Activated T-cell treated with anti-CD3 and anti-CD28 coated beads for 4 hours (primary cell): ENCODE measurements at places on chromosomes 2 and 18.
A peak's percentile ranks its signal among the peaks of the same experiment; 100 is the strongest.

- no peak for DNase-seq
Observed at GRCh38 chr2:158046121-158046880, 55.4 kb upstream of the UPP2 start.

DNA sequence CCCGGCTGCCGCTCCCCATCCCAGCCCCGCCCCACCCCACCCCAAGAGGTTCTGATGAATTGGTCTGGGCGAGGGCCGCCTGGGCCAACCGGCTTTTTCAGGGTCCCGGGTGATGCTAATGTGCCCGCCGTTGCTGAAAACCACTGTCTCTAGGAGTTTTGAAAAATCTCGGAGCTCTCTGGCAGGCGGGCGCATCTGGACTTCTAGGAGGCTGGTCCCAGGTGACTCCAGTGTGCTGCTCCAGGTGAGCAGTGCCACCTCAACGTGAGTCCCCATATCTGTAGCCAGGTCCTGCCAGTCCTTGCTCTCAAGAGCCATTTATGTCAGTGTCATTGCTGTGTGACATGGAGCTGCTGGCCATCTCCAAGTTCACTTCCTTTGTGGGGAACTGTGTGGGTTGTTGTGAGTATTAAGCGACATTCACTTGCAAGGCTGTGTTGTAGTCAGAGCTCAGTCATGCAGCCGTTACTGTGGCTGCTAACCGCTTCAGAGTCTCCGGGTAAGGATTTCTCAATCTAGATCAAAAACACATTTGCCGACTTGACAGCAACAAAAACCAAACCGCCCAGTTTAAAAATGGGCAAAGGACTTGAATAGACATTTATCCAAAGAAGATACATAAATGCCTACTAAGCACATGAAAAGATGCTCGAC is at the start of gene RFX8:
Gene RFX8, minus strand, starts transcription at position 382 of the 654 bp plus-strand sequence. CDS start 8,264 bp downstream, outside the sequence.
- peak; percentile 31 for DNase-seq

- DNase-seq, result no peak
Observed at GRCh38 chr2:229044581-229044980, 226.5 kb downstream of the PID1 start.

DNA sequence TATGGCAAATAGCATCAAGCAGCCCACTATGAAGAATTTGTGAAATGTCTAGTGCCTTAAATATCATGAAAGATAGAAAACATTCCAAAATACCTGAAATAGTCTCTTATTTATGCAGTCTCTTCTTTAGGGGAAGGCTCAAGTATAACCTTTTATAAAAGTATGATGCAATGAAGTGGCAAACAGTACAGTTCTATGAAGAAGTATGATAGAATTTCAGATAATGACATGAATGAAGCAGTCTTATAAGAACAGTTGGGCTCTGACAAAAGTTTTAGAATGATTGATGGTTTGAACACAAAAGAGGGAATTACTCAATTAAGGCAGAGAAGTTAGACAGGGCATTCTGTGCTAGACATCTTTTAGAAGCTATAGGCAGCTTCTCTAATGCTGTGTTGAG is 1791.8 kb upstream of the PIK3C3 start:
- DNase-seq, result no peak

DNA sequence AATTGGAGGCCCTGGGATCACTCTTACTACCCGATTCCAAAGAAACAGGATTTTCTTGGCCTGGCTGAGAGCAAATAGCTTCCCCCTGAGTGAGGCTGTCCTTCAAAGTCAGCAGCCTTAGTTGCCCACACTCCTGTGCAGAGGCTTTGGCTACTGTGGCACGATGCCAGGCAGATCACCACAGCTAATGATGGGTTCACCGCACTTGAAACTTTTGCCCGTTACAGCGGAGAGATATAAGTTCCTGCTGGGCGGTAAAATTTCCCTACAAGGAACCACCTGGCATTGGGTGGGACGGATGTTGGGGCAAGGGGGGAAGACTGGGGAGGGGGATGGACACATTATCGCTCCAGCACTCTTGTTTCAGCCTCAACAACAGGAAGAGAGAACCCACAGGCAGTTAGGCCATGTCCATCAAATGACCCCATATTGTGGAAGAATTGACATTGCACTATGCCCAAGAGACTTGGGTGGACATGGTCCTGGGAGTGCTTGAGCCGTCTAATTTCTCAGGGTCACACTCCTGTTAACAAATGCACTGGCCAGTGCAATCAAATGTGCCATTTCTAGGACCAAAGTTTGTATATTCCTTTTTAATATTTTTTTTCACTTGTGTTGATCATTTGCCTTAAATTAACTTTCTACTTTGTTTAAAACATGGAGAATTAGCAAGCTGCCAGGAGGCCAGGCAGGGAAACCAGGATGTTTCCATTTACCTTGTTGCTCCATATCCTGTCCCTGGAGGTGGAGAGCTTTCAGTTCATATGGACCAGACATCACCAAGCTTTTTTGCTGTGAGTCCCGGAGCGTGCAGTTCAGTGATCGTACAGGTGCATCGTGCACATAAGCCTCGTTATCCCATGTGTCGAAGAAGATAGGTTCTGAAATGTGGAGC is 4.4 kb downstream of the IL1B start:
- DNase-seq, result no peak

DNA sequence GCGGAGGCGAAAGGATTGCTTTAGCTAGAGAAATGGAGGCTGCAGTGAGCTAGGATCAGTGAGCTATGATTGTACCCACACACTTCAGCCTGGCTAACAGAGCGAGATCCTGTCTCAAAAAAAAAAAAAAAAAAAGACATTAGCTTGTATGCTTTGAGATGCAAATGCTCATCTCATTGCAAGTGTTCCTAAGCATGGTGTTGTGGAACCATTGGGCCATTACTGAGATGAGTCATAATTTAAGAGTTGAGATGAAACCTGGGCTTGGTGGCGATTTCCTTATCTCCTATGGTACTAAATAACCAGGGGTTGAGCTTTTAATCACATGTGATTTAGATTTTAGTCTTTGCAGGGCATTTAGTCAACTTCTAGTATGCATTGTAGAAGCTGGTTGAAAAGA is 2.2 kb downstream of the PLEKHA3 start:
- no peak for DNase-seq

DNA sequence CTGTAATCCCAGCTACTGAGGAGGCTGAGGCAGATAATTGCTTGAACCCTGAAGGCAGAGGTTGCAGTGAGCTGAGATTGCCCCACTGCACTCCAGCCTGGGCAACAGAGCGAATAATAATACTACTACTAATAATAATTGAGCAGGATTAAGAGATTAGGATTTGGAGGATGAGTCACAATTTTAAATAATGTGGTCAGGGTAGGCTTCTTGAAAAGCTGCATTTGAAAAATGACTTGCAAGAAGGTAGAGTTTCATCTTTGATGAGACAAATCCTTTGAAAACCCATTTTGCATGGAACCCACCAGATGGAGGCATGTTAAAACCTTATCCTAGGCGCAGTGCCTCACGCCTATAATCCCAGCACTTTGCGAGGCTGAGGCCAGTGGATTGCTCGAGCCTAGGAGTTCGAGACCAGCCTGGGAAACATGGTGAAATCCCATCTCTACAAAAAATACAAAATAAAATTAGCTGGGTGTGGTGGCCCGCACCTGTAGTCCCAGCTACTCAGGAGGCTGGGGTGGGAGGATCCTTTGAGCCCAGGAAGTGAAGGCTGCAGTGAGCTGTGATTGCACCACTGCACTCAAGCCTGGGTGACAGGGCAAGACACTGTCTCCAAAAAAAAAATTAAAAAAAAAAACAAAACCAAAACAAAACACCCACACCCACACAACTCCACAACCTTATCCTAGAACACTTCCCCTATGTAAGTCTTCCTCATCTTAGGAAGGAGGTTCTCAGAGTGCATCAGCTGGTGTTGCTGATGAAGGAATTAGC is 3.3 kb upstream of the ATP8B1 start:
- no peak for DNase-seq

DNA sequence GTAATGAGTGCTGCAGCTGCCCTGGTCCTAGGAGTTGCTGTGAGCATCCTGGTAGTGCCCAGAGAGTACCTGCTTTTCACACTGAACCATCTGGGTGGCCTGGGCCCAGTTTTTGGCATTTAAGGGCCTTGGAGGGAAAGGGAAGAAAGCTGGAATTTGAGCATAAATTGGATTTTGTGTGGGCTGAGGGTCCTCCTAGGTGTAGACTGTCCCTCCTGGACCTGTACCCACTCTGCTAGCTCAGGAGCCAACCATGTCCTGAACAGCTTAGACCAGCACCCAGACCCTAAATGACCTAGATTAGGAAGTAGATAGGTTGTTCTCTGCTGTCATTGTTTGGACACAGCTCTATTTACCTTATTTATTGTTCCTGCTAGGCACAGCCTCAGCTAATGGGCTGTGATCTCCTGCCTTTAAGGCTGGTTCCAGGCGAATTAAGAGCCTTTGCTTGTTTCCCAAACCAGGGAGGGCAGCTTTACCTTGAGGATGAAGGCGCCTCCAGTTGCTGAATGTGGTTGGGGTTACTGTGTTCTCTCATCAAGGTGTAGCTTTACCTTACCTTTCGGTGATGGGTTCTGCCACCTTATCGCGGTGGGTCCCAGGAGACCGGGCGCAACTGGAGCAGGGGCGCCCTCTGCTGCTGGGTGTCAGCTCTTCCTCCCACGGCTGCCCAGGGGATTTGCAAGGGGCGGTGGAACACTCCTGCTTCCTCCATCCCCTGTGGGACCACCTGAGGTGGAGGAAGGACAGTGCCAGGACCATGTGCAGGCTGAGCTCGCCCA is 34.4 kb downstream of the ITGA6 start:
- peak; percentile 76 for DNase-seq

DNA sequence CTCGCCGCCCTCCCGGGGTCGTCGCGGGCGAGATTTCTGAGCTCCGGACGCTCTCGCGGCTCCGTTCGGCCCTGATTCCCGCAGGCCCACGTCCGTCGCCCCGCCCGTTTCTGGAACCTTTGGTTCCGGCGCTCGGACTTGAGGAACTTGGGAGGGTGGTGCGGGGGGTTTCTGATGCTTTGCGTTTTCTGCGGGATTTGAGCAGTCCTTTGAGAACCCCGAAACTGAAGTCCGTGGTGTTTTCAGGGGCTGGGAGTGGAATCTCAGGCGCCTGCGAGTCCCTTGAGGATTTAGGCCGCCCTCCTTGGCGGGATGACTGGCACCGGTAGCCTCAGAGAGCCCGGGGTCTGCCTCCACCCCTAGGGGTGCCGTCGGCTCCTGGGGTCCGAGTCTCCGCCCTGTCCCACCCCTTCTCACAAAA is 336 bp downstream of the THNSL2 start:
- DNase-seq, result no peak

- DNase-seq, result no peak
Observed at GRCh38 chr18:23502516-23503037, 734 bp upstream of the RMC1 start.

DNA sequence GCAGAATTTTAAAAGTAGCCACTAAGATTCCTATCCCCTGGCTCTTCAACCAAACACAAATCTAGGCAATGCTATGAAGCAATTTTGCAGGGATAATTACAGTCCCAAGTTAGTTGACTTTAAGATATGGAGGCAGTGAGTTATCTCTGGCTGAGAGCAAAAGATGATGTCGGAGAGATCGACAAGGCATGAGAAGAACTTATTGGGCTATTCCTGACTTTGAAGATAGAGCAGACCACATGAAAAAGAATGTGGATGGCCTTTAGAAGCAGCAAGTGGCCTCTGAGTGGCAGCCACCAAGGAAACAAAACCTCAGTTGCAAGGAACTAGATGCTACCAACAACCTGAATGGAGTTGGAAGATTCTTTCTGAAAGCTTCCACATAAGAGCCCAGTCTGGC is 58.2 kb upstream of the PPM1B start:
- DNase-seq, result no peak

DNA sequence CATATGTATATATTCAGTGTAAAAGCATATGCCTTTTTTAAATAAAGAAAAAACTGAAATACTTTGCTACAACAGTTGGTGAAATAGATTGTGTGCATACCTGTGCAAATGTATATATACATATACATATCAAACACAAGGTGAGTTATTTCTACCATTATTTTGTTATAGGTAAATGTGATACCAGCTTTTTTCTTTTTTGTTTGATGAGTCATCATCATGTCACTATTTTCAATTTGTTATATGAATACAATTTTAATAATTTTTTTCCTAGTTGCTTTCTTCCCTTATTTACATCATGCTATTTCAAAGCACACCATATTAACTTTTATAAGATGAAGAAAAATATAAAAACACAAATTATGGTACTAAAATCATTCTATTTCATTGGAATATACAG is 87.0 kb upstream of the STK17B start:
- no peak for DNase-seq

GRCh38 chr2:207126724-207127308 is 38.9 kb downstream of the KLF7 start:
- no peak for DNase-seq

- DNase-seq, result no peak
Observed at GRCh38 chr2:172962082-172962481, 113.6 kb upstream of the MAP3K20 start.

- DNase-seq, result no peak
Observed at GRCh38 chr2:148893906-148894305, 18.9 kb downstream of the KIF5C start.

DNA sequence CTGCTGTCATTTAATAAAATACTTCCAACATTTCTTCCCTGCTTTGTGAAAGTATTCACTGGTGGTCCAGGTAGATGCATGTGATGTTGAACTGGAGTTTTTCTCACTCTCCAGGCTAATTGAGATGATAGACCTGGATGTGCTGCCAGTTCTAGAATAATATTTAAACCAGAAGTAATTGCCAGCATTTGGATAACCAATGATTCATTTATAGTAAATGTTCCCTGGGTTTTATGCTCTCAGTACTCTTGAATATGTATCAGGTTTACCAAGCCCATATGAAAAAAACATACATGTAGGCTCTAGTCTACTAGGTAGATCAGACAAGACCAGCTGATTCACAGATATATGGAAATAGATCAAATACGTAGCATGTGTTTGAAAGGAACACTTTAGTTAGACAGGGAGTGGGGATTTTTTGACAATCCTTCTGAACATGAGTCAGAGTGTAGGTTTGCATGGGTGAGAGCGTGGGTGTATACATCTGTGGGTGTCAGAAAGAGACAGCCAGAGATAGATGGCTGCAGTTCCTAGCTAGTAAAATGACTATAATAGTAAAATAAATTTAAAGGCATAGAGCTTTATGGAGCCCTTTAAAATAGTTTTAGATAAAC is 115.1 kb downstream of the NAB1 start:
- peak; percentile 48 for DNase-seq

GRCh38 chr2:107362993-107363392 is 463.7 kb upstream of the RGPD4 start:
- no peak for DNase-seq

DNA sequence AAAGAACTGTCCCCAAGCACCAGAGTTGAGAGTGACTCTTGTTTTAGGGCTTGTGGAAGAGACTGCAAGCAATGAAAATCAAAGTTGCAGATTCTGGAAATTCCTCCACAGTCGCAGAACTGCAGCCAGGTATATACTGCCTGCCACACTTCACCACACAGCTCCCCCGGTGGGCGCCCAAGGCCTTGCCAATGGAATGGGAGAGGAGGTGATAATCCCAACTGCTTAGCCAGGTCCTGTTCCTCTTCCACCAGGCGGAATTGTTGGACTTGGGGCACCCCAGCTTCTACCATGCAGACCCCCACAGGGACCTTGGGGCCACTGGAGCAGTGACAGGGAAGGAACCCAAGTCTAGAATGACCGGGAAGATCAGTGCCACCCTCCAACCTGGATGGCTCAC is 4.8 kb upstream of the PDIA6 start:
- DNase-seq, result no peak
